ENCODE measurements at places on chromosomes 3 and 15.

- no peak for DNase-seq
Observed at GRCh38 chr3:114496021-114496434, 202.2 kb downstream of the TIGIT start.

DNA sequence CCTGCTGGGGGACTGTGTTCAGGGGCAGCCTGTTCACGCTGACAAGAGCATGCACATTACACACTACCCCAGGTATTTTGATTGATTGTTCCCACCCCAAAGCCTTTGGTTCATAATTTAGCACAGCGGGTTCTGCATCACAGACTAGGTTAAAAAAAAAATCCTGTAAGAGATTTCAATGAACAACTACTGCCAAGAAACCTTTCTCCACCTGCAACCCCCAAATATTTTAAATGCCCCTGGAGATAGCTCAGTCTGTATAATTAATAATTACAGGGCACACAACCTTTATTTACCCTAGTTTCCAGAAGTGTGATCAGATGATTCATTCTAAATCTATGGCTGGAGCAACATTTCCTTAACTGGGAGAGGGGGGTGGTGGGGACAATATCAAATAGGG, 87.6 kb downstream of the NR2F2 start:
- no peak for DNase-seq

GRCh38 chr3:114645392-114645791, 351.6 kb downstream of the TIGIT start:
- DNase-seq = no peak

- no peak for DNase-seq
Observed at GRCh38 chr3:41508063-41508696, 308.9 kb downstream of the CTNNB1 start.

- no peak for DNase-seq
Observed at GRCh38 chr3:41629072-41629471, 332.8 kb downstream of the ULK4 start.

- no peak for DNase-seq
Observed at GRCh38 chr15:93762036-93762435, 469.3 kb upstream of the MCTP2 start.

DNA sequence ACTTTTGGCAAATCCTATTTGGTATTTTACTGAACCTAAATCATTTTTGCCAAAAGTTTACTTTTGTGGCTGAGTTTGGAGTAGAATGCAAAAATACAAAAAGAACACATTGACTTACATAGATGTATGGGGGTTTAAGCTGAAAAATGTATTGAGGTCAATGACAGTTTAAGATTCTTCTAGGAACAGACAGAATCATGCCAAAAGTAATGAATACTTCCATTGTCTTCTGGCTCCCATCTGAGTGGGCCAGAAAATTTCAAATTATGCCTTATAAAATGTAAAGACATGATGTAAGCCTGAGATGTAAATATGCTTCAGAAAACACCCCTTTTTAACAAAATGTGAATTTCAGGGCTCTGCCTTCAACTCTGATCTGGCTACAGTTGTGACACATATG, 375.1 kb upstream of the DPH6 start:
- DNase-seq = no peak

Measured in activated CD4-positive, alpha-beta T cell treated with anti-CD3 and anti-CD28 coated beads, Interleukin-2, Interleukin-6, amounts not matched to agents 100 ng/mL and 50 ng/mL, durations not matched to agents 16 hours and 8 hours (primary cell).